ENCODE measurements at places on chromosomes 3 and 15. TPM values are rescaled to one million over a fixed set of nuclear protein-coding genes. Genes with fewer than 3 reads are reported as not detected.

Gene XRN1
- 62.2 TPM for total RNA-seq

DNA sequence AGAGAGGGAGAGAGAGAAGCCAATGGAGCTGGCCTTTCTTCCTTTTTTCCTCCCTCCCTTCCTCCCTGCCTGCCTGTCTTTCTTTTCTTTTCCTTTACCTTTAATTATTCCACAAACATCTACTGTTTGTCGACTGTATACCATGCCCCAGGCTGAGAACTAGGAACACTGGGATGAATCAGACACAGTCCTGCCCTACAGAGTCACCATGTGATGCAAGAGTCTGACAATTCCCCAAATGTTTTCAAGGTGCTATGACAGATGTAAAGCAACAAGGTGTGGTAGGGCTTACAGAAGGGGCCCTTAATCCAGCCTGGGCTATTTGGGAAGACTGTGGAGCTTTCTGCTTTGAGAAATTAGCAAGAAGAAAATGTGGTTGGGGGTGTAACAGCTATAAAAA lies 4.0 kb upstream of the SPSB4 start:
- DNase-seq: no peak
- H3K4me3 ChIP-seq: no peak overlapping the region
- no peaks in the 10 kb centered on the region for H3K36me3 ChIP-seq
- no peaks in the 10 kb centered on the region for H3K4me1 ChIP-seq

Gene CCDC54
- not detected for total RNA-seq

- no peak overlapping the region for H3K4me3 ChIP-seq
- no peak overlapping the region for H3K27ac ChIP-seq
- no peak for DNase-seq
- H3K27me3 ChIP-seq: no peaks in the 10 kb centered on the region
Measured at GRCh38 chr3:79258479-79258878, 509.3 kb downstream of the ROBO1 start.

GRCh38 chr3:3556078-3556477 lies 243.2 kb upstream of the LRRN1 start:
- no peak overlapping the region for H3K27ac ChIP-seq
- no peak overlapping the region for H3K4me3 ChIP-seq
- no peaks in the 10 kb centered on the region for H3K4me1 ChIP-seq

GRCh38 chr15:63180746-63181145 lies 8.7 kb upstream of the RAB8B start:
- H3K36me3 ChIP-seq: no peaks in the 10 kb centered on the region
- no peak for DNase-seq
- H3K27ac ChIP-seq: no peak overlapping the region
- no peaks in the 10 kb centered on the region for H3K4me1 ChIP-seq

- peaks cover 23% of the 10 kb centered on the region for H3K4me1 ChIP-seq
- H3K36me3 ChIP-seq: no peaks in the 10 kb centered on the region
- DNase-seq: no peak
Measured at GRCh38 chr3:146536681-146537080, 7.7 kb downstream of the PLSCR1 start.

GRCh38 chr15:73678498-73678897 lies 5.7 kb upstream of the CD276 start:
- H3K4me3 ChIP-seq: no peak overlapping the region
- no peaks in the 10 kb centered on the region for H3K27me3 ChIP-seq
- H3K36me3 ChIP-seq: no peaks in the 10 kb centered on the region
- DNase-seq: no peak
- no peaks in the 10 kb centered on the region for H3K4me1 ChIP-seq

- DNase-seq: no peak
- H3K36me3 ChIP-seq: no peaks in the 10 kb centered on the region
- no peak overlapping the region for H3K27ac ChIP-seq
- H3K4me1 ChIP-seq: no peaks in the 10 kb centered on the region
Measured at GRCh38 chr3:38657369-38657768, 7.9 kb upstream of the SCN5A start.

Gene TPRG1
- not detected for total RNA-seq

Gene SLC12A1
- not detected for total RNA-seq

GRCh38 chr3:171323938-171324536 lies 136.2 kb downstream of the TNIK start:
- H3K36me3 ChIP-seq: no peaks in the 10 kb centered on the region
- H3K27me3 ChIP-seq: no peaks in the 10 kb centered on the region
- no peaks in the 10 kb centered on the region for H3K4me1 ChIP-seq
- H3K27ac ChIP-seq: no peak overlapping the region
- H3K4me3 ChIP-seq: no peak overlapping the region
- DNase-seq: no peak

- no peak overlapping the region for H3K4me3 ChIP-seq
- DNase-seq: no peak
- H3K36me3 ChIP-seq: no peaks in the 10 kb centered on the region
- peaks cover 4% of the 10 kb centered on the region for H3K4me1 ChIP-seq
- no peaks in the 10 kb centered on the region for H3K27me3 ChIP-seq
Measured at GRCh38 chr3:16803019-16803418, 81.7 kb upstream of the PLCL2 start.

- H3K27me3 ChIP-seq: no peaks in the 10 kb centered on the region
- no peak overlapping the region for H3K27ac ChIP-seq
- no peaks in the 10 kb centered on the region for H3K4me1 ChIP-seq
Measured at GRCh38 chr3:191176038-191176785, 22.8 kb upstream of the OSTN start.

GRCh38 chr3:99846477-99847160 lies 29.0 kb downstream of the CMSS1 start:
- peaks cover 19% of the 10 kb centered on the region for H3K4me1 ChIP-seq
- no peak for DNase-seq
- no peak overlapping the region for H3K27ac ChIP-seq
- H3K27me3 ChIP-seq: no peaks in the 10 kb centered on the region
